ENCODE measurements at places on chromosomes 7 and 10.

GRCh38 chr7:31910191-31910590 lies 160.0 kb downstream of the PDE1C start:
- DNase-seq: no peak

DNA sequence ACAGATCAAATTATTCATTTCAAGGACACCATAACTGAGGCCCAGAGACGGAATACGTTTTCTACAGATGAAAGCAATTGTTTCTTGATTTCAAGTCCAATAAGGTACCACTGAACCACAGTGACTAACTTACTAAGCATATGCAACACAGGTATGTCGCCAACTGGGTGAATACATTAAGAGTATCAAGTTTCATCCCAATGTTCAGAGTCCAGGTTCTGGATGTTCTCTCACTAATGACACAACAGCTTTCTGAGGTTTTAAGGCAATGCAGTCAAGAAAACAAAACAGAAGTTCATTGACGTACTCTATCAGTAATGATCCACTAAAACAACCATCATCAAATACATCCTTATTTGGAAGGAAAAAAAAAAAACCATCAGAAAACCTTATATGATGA lies 35.8 kb downstream of the NSUN6 start:
- no peak for DNase-seq

- no peak for DNase-seq
Observed at GRCh38 chr10:110168601-110169481, 38.6 kb upstream of the MXI1 start.

DNA sequence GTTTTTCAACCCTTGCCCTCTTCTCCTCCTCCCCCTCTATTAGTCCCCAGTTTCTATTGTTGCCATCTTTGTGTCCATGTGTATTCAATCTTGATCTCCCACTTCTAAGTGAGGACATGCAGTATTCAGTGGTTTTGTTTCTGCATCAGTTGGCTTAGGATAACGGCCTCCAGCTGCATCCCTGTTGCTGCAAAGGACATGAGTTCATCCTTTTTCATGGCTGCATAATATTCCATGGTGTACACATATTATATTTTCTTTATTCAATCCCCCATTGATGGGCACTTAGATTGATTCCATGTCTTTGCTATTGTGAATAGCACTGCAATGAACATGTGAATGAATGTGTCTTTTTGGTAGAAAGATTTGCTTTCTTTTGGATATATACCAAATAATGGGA lies 190.4 kb upstream of the LYZL1 start:
- DNase-seq: no peak

GRCh38 chr7:117759950-117760640 lies 113.1 kb downstream of the CTTNBP2 start:
- no peak for DNase-seq

GRCh38 chr10:98376485-98376884 lies 38.5 kb downstream of the PYROXD2 start:
- no peak for DNase-seq

GRCh38 chr10:33215635-33216034 lies 118.8 kb downstream of the NRP1 start:
- DNase-seq: no peak

Data from CD4-positive, alpha-beta memory T cell (primary cell).